G401 (cell line): ENCODE measurements at places on chromosomes 2 and 18.

GRCh38 chr2:215919624-215920243, 93.6 kb downstream of the MREG start:
- DNase-seq, result no peak

GRCh38 chr2:2855297-2855696, 522.3 kb downstream of the EIPR1 start:
- no peak for DNase-seq

DNA sequence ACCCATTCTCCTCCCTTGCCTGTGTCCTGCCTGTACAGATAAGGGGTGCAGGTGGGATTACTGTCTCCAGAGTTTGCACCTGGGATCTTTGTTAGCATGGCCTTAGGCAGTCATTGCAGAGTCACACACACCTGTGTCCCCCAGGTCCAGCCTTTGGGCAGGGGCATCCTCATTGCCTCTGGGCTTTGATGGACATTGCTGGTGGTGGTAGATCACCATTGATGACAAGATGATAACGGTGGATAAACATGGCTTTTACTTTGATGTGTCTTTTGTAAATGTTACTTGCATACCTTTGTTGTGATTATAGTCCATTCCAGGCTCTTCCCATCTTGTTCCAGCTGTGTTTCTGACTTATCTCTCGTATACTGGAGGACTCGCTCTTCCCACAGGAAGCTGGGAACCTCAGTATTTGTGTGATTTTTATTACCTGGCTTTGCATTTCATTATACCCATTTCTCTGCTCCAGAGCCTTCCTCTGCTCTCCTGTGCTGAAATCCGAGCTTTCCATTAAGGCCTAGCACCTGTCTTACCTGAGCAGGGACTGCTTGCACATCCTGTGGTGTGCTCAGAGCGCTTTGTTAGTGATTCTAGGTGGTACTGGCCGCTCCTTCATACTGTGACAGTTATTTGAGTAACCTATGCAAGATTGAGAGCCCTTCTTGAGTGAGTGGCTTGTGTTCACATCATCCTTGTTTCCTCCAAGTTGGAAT, 79.2 kb downstream of the PTPRM start:
- DNase-seq, result no peak

GRCh38 chr2:142217804-142218203, 87.0 kb upstream of the LRP1B start:
- no peak for DNase-seq
